ENCODE measurements at places on chromosomes 13 and 19.

DNA sequence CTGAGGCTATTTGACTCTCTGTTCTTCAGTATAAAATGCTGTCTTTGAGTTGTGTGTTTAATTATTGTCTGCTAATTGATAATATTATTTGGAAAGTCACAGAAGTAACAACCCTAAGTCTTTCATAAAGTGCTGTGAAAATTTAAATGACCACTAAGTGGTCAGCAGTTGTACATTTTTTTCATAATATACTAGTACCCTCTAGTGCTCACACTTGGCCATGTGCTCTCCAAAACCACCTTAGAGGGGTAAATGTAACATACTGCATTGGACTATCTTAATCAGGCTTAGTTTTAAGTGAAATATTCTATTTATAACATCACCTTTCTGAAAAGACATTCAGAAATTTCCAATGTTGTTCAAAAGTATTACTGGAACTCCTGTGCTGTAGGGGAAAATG lies 745.3 kb downstream of the GPC5 start:
- no peak for DNase-seq

DNA sequence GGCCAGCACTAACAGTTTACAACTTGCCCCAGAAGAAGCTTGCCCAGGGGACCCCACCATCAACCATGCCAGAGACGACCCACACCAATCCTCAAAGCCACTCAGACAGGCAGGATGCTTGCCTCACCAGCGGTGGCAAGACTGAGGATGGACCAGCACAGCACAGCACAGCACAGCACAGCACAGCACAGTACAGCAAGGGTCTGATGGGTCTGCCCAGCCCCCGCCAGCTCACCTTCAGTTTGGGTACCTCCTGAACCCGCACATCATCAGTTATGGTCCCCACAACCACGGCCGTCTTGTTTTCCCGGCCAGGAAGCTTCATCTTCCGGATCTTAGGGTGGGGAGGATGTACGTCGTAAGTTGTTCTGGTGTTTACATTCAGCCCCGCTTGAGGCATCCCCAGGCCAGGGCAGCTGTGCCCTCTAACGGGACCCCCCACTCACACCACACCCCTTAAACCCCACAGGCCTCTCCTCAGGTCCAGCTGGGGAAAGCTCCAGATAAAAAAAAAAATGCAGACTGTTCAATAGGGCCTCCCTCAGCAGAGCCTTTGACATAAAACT lies 1.7 kb upstream of the FAM83E start:
- DNase-seq: no peak

- no peak for DNase-seq
Measured at GRCh38 chr19:377801-378581, 31.0 kb downstream of the C2CD4C start.

DNA sequence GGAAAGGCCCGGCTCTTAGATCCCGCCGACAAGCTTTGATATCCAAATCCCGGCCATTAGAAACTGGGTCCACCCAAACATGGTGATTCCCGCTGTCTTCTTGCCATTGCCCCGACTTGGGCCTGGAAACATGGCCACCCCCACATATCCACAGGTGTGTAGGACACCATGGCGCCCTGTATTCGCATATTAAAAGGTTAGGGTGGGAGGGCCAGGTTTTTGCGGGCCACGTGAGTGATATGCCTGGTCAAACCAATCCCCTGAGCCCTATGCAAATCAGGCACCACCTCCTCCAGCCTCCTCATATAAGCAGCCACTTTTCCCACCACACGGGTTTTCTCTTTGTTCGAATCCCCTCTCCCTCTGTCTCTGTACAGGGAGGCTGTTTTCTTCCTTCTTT lies 766.4 kb downstream of the UQCRFS1 start:
- no peak for DNase-seq

DNA sequence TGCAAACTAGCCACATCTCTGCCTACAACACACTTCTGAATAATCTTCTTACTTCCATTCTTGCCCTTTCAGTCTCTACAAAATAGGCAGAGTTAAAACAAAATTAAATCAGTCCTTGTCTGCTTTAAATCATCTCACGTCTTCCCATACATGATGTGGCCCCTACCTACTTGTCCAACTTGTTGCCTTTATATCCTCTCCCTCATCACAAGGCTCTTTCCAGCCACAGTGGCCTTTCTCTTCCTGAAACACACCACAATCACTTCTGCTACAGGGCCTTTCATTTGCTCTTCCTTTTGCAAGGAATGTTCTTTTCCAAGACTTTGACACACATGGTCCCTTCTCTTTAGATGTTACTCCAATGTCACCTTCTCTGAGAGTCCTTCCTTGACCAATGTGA lies 1.7 kb downstream of the RBM26 start:
- DNase-seq: peak; percentile 11

- DNase-seq: no peak
Measured at GRCh38 chr13:60165391-60166099, 1.8 kb upstream of the DIAPH3 start.

- no peak for DNase-seq
Measured at GRCh38 chr19:49666120-49666444, 349 bp downstream of the BCL2L12 start.

DNA sequence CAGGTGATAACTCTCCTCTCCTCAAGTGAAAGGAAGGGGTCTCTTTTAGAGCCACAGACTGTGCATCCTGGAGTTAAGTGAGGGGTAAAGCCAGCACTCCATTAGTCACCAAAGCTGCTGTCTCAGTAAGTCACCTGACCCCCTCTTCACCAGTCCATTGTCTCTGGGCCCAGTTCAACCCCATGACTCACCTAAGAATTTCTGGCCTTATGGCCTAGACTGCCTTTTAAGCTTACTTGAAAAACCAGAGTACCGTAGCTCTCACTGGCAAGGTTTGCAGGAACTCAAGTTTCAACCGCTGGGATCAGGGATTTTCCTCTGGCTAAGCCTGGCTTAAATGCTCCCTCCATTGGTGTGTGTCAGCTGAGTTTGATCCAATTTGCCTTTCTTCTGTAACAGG lies 23.4 kb upstream of the EID2 start:
- peak; percentile 61 for DNase-seq

- DNase-seq: no peak
Measured at GRCh38 chr13:111610081-111610480, 289.6 kb downstream of the TEX29 start.

GRCh38 chr19:4077800-4078684 lies 11.3 kb upstream of the ZBTB7A start:
- DNase-seq: peak; percentile 36

- DNase-seq: no peak
Measured at GRCh38 chr19:5526691-5527090, 41.1 kb downstream of the TINCR start.

DNA sequence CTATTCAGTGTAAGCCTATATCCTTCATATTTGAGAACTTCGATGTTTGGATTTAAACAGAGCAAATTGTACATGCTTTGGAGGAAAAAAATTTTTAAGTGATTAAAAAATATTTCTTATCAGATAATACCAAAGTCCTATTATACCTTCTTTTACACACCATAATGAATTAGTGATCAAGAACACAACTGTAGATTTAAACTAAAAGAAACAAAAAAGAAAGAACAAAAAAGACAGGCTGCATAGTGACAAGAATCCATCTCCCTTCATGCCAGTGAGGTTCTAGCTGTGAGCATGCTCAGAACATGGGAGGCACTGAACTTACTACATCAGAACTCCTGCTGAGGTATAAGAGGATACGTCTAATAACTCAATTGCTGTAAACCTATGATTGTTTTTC lies at the start of gene RXFP2:
TSS of gene RXFP2 (plus strand) at position 301 of the 400 bp plus-strand sequence. CDS start at position 388, 87 bp downstream.
- no peak for DNase-seq

GRCh38 chr19:14886032-14886431 lies at the start of gene OR7A17:
TSS of gene OR7A17 (minus strand) at chr19:14886132. CDS start at chr19:14881355, 4,777 bp downstream.
- no peak for DNase-seq

DNA sequence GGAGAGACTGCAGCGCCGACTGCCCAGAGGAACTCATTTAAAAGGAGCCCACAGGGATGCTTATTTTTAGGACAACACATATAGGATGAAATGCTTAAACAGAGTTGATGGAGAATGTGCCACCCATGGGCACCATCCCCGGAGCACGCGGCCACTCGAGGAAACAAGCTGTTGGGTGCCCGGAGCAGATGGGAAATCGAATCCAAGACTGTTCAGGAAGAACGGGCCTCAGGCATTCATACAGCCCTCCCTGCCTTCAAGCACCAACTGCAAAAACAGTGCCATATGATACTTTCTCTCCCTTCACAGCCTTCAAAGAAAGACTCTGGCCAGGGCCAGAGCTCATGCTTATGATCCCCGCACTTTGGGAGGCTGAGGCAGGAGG lies 40.2 kb downstream of the RAB20 start:
- DNase-seq: no peak

- no peak for DNase-seq
Measured at GRCh38 chr19:30719999-30720345, 347.8 kb downstream of the ZNF536 start.

- peak; percentile 98 for DNase-seq
Measured at GRCh38 chr19:6744381-6745301, 5.2 kb downstream of the TRIP10 start.

DNA sequence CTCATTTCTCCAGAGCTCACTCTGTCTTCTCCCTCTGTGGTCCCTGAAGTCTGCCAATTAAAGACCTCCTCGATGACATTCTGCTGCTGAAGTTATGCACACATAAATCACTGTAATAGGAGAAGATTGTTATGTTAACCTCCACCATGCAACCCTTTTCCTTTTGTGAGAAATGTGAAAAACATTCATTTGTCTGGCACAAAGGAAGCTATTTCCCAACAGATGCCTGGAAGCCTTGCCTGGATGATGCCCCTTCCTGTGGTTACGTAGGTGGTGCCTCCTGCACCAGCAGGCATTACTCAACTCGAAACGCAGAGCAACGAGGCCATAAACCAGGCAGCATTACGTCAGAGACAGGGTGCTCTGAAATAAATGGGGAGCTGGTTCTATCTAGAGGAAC lies 327.4 kb upstream of the ZNF507 start:
- DNase-seq: peak; percentile 94

DNA sequence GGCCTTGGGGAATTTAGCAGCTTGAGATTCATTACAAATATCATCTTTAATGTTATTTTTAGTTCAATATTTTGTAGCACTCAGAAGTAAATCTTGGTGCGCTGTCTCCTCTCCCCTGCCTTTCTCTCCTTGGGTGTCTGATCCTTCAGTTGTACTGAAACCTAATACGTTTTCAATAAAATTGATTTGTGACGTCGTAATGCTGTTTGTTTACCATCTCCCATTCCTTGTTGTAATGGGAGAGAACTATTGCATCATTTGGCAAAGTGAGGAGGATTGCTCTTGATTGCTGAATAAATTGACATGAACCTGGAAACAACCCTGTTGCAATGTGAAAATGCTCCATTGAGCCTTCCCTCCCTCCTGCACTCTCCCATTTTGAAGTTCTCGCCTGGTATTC lies 43.2 kb upstream of the TSHZ3 start:
- no peak for DNase-seq

DNA sequence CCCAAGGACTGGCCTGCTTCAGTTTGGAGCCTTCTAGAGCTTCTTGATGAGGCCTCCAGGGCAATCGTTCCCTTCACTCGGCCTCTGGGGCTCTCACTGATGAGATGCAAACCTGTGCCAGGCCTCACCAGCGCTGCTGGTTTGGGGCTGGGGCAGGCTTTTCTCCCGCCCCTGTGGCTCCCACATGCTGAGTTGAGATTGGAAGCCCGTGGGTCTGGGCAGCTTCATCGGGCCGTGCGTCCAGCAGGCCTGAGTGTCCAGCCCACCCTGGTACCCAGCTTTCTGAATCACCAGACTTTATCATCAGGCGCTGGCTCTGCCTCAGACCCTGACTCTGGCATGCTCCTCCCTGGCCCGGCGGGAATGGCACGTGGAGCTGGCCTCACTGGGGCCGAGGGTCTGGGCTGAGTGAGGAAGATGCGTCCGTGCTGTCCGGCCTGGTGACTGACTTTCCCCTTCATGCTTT lies 4.3 kb downstream of the CALM3 start:
- DNase-seq: no peak

DNA sequence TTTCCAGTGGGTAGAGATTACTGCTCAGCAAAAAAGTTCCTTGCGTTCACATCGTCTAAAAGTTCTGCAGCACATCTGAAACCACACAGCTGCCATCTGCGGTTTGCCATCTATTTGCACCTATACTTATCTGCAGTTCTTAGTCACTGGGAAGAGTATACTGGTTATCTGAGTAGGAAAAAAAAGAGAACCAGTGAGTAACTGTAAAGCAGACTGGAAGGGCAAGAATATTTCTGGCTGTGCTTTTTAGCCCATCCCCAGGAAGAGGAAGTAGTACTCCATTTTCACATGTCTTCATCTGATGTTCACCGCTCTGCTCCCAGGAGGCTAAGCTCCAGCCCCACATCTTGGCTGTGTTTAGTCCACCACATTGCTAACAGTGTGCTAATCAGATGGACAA lies 35.6 kb downstream of the EFNB2 start:
- no peak for DNase-seq

GRCh38 chr19:48442116-48443035 lies 3.4 kb upstream of the GRWD1 start:
- DNase-seq: no peak

GRCh38 chr13:112897956-112898620 lies 70.9 kb upstream of the MCF2L start:
- DNase-seq: no peak

DNA sequence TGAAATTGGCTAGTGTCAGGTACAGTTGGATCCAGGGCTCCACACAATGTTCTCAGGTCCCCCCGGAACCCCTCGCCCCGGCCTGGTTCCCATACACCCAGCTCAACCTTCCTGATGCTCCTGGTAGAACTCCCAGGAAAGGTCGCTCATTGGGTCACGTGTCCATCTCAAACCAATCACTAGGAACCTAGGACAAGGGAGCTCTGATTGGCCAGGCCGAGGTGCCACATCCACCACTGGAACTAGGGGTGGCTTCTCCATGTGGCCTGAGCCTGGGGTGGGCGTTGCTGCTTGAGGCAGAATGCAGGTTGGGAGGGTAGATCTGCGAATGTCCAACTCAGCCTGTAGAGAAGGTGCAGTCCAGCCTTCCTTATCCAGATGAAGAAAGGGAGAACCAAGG lies 6.9 kb upstream of the MEF2B start:
- DNase-seq: no peak

DNA sequence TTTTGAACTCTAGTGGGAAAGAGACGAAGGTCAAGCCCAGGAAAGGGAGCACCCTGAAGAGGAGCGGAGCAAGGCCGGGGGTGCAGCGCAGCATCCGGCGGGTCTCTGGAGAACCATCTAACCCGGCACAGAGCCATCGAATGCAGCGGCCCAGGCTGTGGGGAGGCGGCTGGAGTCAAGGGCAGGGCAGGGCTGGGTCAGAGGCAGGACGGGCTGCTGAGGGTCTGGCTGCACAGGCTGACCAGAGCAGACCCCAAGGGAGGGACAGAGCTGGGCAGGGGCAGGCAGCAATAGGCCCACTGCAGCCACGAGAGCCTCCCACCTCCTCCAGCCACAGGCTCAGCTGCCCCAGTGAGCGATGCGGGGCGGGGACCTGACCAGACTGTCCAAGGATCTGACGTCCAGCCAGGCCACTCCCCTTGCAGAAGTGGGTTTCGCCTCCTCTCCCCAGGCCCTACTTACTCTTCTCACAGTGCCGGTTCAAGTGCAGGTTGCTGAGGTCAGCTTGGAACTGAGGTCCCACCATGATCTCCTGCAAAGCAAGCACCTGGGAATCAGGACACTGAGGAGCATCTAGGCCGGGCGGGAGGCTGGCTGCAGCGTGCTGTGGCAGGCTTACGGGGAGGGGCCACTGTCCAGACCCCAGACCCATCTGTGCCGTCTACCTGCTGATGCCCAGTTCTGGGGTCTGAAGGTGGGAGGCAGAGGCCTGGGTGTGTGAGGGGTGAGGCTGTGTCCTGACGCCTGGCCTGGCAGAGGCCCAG lies 19.2 kb downstream of the MIER2 start:
- DNase-seq: no peak

GRCh38 chr19:8044018-8044417 lies 8.5 kb upstream of the CCL25 start:
- no peak for DNase-seq

- DNase-seq: peak; percentile 74
Measured at GRCh38 chr19:33416307-33417215, 43.1 kb downstream of the CEBPG start.

All from MCF 10A (cell line).